ENCODE measurements at places on chromosomes 5 and 9. TPM values are rescaled to one million over a fixed set of nuclear protein-coding genes. Genes with fewer than 3 reads are reported as not detected.
A peak's percentile ranks its signal among the peaks of the same experiment; 100 is the strongest.

- no peak for DNase-seq
Measured at GRCh38 chr5:24788829-24789514, 144.2 kb upstream of the CDH10 start.

Gene EDIL3
- polyA plus RNA-seq: 19.0 TPM

- peak; percentile 34 for DNase-seq
Measured at GRCh38 chr5:132497488-132497997, 7.0 kb upstream of the IRF1 start.

GRCh38 chr9:133740911-133741310 is 2.8 kb upstream of the SARDH start:
- no peak for DNase-seq

DNA sequence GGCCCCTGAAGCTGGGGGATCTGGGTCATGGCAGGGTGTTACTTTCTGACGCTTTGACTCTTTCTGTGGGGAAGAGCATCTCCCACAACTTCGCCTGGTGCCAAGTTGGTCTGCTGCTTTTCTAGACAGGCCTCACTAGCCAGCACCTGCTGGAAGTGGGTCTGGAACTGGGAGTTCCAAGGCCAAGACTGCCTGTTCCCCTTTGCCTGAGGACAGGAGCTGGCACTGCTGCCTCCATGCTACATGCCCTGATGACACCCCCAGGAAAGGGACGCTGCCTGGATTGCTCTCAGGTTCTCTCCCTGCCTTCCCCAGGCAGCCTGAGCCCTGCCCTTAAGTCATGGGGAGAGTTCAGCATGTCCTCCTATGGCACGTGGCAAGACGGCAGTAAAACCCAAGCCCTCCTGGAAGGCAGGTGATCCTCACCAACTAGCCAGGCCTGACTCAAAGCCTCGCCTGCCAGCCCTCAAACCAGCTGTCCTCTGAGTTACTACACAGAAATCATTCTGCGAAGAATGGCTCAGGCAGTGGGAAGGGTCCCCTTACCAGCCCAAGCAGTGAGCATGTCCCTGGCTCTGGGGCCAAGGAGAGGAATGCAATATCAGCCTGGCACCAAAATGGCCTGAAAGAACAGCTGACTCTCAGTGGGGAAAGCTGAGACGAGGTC is 35.8 kb downstream of the SEC61B start:
- DNase-seq: no peak

Gene SVEP1
- polyA plus RNA-seq: 8.7 TPM

GRCh38 chr5:134449167-134449566 is 37.5 kb upstream of the CDKN2AIPNL start:
- DNase-seq: no peak

- no peak for DNase-seq
Measured at GRCh38 chr9:133290751-133291302, 15.8 kb upstream of the ABO start.

DNA sequence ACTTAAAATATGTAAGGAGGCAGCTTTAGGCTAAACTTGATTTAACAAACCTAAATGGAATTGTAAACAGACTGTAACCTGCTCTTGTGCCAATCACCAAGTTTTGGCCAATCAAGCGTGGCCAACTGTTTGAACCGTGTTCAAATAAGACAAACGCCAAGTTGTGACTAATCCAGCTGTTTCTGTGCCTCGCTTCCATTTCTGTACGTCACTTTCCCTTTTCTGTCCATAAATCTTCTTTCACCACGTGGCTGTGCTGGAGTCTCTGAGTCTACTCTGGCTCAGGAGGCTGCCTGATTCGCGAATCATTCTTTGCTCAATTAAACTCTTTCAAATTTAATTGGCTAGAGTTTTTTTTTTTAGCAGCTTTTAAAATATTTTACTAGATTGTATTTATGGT is 71.3 kb downstream of the LIX1 start:
- no peak for DNase-seq

DNA sequence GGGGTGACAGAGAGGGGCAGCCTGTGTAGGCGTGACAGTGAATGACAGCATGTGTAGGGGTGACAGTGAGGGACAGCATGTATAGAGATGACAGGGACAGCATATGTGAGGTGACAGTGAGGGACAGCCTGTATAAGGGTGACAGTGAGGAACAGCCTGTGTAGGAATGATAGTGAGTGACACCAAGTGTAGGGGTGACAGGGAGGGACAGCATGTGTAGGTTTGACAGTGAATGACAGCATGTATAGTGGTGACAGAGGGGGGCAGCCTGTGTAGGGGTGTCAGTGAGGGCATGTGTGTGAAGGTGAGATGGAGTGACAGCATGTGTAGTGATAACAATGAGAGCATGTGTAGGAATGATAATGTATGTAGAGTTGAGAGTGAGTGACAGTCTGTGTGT is 8.7 kb upstream of the GAPT start:
- no peak for DNase-seq

DNA sequence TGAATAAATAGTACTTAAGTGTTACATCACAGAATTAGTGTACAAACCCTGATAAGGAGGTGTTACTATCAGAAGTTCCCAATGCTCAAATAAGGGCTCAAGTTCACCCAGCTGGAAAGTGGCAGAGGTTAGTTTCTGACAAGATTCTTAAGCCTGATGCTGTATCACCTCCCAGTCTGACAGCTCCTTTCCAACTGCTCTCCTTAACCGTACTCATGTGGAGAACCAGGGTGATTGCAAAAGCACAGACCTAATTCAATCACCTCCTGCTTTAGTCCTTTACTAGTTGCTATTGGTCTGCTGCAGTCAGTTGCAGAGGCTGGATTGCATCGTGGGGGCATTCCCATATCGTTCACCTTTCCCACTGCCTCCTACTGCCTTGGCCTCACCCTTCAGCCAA is 100.4 kb upstream of the ZNF618 start:
- DNase-seq: no peak

DNA sequence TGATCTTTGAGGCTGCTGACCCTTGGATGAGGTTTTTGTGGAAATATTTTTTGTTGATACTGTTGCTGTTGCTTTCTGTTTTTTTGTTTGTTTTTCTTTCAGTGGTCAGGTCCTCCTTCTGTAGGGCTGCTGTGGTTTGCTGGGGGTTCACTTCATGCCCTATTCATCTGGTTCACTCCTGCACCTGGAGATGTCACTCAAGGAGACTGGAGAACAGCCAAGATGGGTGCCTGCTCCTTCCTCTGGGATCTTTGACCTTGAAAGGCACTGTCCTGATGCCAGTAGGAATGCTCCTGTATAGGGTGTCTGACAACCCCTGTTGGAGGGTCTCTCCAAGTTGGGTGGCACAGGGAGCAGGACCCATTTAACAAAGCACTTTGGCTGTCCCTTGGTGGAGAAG is 67.0 kb upstream of the ACTBL2 start:
- DNase-seq: no peak

GRCh38 chr9:108786901-108787689 is 68.7 kb downstream of the ACTL7B start:
- DNase-seq: no peak

Gene SPINK4
- polyA plus RNA-seq: not detected

GRCh38 chr5:177405805-177406204 is 3.6 kb downstream of the F12 start:
- no peak for DNase-seq

DNA sequence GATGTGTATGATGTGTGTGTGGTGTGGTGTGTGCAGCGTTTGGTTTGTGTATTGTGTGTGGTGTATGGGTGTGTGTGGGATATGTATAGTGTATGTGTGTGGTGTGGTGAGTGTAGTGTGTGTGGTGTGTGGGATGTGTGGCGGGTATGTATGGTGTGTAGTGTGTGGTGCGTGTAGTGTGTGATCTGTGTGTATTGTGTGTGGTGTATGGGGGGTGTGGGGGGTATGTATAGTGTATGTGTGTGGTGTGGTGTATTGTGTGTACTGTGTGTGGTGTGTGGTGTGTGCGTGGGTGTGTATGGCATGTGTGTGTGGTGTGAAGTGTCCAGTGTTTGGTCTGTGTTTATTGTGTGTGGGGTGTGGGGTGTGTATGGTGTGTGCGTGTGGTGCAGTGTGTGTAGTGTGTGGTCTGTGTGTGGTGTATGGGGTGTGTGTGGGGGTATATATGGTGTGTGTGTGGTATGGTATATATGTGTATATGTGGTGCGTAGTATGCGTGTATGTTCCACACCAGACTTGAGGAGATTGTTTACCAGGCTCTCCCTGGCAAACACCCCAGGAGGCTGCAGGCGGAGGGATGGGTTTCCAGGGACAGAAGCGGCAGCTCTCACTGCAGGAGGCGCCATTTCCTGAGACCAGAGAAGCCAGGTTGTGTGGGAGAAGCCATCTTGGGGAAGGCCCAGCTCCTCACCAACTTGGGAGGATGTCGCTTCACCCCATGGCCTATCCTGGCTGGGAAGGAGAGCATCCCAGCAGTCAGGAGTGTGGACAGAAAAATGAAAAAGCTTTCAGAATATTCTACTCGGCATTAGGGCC is 138.1 kb downstream of the NXNL2 start:
- DNase-seq: no peak

DNA sequence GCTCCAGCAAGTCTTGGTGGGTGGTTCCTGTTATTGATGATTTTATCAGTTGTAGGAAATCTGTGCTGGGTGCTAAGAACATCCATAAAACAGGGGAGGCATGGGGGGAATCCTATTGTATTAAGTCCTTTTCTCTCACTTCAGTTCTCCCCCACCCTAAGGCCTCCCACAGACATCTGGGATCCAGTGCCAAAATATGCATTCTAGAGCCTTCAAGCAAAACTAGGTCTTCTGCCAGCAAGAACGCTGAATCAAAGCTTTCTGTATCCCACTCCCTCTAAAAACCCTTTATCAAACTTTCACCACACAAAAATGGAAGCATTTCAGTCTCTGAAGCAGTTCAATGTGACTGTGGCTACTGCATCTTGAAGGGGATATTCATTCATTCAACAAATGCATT is 281.9 kb downstream of the GAS1 start:
- DNase-seq: no peak

DNA sequence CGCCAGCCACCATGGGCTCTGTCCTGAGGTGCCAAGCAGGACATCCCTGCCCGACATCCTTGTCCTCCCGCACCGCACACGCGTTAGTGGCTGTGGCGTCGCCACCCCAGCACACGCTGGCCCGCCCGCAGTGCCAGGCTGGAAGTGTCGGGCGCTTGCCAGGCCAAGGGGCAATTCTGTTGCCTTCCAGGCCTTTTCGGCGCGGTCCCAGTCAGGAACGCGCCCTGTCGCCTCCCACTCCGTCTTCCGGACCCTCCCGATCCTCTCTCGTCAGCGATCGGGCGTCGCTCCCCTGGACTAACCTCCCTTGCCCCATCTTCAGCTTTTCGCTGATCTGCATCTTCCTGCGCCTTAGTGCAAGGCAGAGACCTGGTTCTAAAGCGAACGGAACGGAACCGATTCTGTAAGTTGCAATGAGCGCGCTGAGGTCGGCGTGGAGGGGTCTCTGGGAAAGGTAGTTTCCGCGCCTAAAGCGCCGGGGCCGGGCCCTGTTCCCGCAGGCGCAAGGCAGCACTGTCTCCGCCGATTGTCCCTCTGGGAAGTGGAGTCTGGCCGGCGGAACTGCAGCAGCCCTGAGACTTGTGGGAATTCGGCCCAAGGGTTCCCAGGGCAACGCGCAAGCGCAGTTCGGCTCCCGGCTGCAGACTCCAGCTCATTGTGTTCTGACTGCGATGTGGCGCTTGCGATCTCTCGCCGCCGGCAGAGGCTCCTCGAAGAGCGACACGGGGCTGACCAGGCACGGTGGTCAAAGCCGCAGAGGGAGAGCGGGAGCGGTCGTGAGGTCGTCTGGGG is at the start of gene ZNF454:
ZNF454 (plus strand) TSS at position 630 of the 792 bp plus-strand sequence. CDS start 1,594 bp downstream, outside the sequence.
- DNase-seq: peak; percentile 92

Gene GHR
- polyA plus RNA-seq: 21.1 TPM

Gene ZNF366
- polyA plus RNA-seq: 3.5 TPM

- DNase-seq: no peak
Measured at GRCh38 chr9:117535434-117535833, 120.6 kb upstream of the ASTN2 start.

Measured in left renal pelvis (tissue), 4 donors.